ENCODE measurements at places on chromosomes 5 and 9. TPM values are rescaled to one million over a fixed set of nuclear protein-coding genes. Genes with fewer than 3 reads are reported as not detected.

The DMAC1 gene
- polyA plus RNA-seq: 16.2 TPM

The PRR16 gene
- polyA plus RNA-seq: 20.9 TPM

The ANKRD31 gene
- polyA plus RNA-seq: not detected

The CER1 gene
- not detected for polyA plus RNA-seq

The SLC6A19 gene
- 0.13 TPM for polyA plus RNA-seq

The PTGDS gene
- 37.3 TPM for polyA plus RNA-seq

The LECT2 gene
- not detected for polyA plus RNA-seq

The CCL27 gene
- not detected for polyA plus RNA-seq

The SLC36A2 gene
- not detected for polyA plus RNA-seq

The EIF4E1B gene
- not detected for polyA plus RNA-seq

The F2RL1 gene
- polyA plus RNA-seq: 4.8 TPM

The HIGD2A gene
- 207 TPM for polyA plus RNA-seq

The LURAP1L gene
- polyA plus RNA-seq: 6.7 TPM

The SH3PXD2B gene
- 6.7 TPM for polyA plus RNA-seq

The BHMT2 gene
- polyA plus RNA-seq: 7.6 TPM

The GABRP gene
- 31.7 TPM for polyA plus RNA-seq

The SPEF2 gene
- polyA plus RNA-seq: 2.0 TPM

The TAF1L gene
- polyA plus RNA-seq: not detected

The CATSPER3 gene
- polyA plus RNA-seq: 0.88 TPM

The TRIM36 gene
- polyA plus RNA-seq: 3.1 TPM

Measured in stomach (tissue), 19 donors.